A549 treated with RU486 at 1 μM for 4 hours (cell line): ENCODE measurements at places on chromosomes 5 and 9. TPM values are rescaled to one million over a fixed set of nuclear protein-coding genes. Genes with fewer than 3 reads are reported as not detected.

Gene SPATA9
- 0.42 TPM in 1 of 5 replicates, not detected in the others for total RNA-seq

Gene SAXO1
- total RNA-seq = not detected in 5 replicates

Gene SRA1
- 41.8 to 62.1 TPM (median 47.4 TPM) in 5 replicates for total RNA-seq

Gene JAKMIP2
- not detected in 5 replicates for total RNA-seq

Gene GGTA1
- total RNA-seq = 0.06 TPM in 1 of 5 replicates, not detected in the others

Gene TXNDC8
- total RNA-seq = not detected in 5 replicates

Gene GPBP1
- total RNA-seq = 27.3 to 51.2 TPM (median 38.8 TPM) in 5 replicates

Gene NUDCD2
- 30.7 to 38.5 TPM (median 36.6 TPM) in 5 replicates for total RNA-seq

Gene TSTD2
- total RNA-seq = 7.6 to 11.5 TPM (median 10.1 TPM) in 5 replicates

Gene GABRG2
- not detected in 5 replicates for total RNA-seq

Gene SPOCK1
- 13.0 to 21.8 TPM (median 16.0 TPM) in 5 replicates for total RNA-seq

Gene PCDHA3
- total RNA-seq = 0.35 to 1.2 TPM (median 0.85 TPM) in 5 replicates

Gene FOXD4
- total RNA-seq = 0.31 to 0.56 TPM (median 0.38 TPM) in 5 replicates
